Osteoblast (primary cell): ENCODE measurements at places on chromosomes 13 and 19. TPM values are rescaled to one million over a fixed set of nuclear protein-coding genes. Genes with fewer than 3 reads are reported as not detected.

GRCh38 chr19:19040417-19040816 lies 7.0 kb downstream of the ARMC6 start:
- peak; percentile 80 for DNase-seq

RAX2 gene
- not detected in 2 replicates for total RNA-seq

GRCh38 chr19:46849610-46850009 lies 1.0 kb downstream of the AP2S1 start:
- DNase-seq: peak; percentile 55

ACP7 gene
- 0.29 TPM in 1 of 2 replicates, not detected in the other for total RNA-seq

ONECUT3 gene
- total RNA-seq: not detected in 2 replicates
